Stimulated activated CD8-positive, alpha-beta memory T cell treated with anti-CD3 and anti-CD28 coated beads, Interleukin-7, amount 100 ng/mL, for 4 hours (primary cell): ENCODE measurements at places on chromosomes 13 and 19.

DNA sequence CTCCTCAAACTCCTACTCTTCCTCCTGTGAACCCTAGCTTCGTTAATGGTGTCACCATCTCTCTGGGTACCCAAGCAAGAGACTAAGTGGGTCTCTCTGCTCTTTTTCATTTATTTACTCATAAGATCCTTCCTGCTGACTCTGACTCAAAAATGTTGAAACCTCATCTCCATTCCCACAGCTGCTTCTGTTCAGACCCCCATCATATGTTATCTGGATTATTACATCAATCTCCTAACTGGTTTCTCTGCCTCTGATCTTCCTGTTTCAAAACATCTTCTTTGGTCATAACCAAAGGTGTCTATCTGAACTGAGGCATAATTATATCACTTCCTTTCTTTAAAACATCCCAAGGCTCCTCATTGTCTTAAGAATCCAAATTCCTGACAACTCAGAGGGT is 2.0 kb upstream of the MEDAG start:
- DNase-seq: no peak

DNA sequence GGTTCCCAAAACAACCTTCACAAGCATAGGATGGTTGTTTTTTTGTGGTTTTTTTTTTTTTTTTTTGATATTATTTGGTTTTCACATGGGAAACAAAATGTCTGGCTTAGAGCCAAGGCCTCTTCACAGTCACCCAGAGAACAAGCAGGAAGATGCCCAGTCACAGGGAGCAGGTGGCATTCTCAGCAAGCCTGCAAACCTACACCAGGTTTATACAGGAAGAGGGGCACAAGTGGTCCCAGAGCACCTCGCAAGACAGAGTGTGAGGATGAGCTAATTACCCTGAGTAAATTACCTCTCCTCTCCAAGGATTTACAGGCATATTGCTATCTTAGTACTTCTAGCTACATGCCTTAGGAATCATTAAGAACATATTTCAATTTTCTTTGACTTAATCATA is 1375.6 kb downstream of the EFNB2 start:
- DNase-seq: no peak

DNA sequence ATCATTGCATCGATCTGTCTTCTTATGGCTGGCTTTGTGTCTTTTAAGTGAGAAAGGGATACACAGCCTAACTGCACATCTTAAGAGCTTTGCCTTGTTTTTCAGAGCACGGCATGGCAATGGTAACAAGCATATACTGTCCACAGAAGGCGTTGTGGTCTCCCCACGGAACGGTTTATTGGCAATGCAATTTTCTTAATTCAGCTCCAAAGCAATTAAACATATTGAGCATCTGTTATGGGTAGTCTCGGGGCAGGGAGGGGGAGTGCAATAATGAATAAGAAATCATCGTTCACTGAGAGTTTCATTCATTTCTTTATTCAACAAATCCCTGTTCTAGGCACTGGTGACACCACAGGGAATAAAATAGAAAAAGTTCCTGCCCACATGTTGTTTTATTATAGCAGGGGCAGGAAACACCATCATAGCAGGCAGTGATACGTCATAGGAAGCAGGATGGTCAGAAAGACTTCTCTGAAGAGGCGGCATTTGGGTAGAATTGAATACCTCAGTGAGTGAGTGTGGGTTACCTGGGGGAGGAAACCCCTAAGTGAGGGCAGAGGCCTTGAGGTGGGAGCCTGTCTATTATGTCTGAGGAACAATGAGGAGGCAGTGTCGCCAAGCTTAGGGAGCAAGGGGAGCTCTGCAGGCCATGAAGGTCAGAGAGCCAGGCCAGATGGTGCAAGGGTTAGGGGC is 185.7 kb upstream of the KL start:
- DNase-seq: no peak

DNA sequence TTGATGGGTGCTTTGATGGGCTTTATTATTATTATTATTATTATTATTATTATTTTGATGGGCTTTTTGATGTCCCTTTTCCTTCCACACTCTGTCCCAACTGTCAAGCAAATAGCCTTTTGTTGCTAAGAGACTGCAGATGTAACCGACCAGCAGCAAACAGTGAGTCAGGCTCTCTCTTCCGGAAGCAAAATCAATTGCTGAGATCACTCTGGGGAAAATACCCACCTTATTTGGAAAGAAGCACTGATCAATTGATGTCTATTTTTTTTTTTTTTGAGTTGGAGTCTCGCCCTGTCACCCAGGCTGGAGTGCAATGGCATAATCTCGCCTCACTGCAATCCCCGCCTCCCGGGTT is 2.9 kb downstream of the LDLR start:
- no peak for DNase-seq

GRCh38 chr19:33285441-33285927 is 16.9 kb downstream of the CEBPA start:
- DNase-seq: no peak

DNA sequence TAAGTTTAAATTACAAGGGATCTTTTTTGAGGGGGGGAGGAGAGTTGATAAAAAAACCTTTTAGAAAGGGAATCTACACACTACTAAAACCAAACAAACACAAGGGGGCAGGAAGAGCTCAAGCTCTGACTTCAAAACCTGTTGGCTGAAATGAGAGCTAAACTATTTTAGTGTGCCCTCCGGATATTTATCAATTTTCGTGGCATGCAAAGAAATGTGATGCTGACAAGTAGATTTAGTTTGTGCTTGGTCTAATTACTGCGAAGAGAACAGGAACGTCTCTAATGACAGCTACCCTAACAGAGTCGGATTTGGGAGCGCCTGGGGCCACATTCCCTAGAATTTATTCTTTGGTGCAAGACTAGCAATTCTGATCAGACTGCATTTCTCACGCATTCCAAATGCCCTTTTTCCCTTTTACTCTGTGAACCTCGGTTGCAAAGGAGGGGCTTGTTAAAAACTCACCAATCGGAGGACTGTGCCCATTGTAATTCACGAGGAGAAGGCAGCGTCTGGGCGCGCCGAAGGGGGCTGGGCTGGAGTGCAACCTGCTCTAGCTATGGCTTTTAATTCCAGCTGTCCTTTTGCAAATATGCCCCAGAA is 802 bp upstream of the FREM2 start:
- DNase-seq: no peak

- no peak for DNase-seq
Observed at GRCh38 chr13:45105895-45106294, 14.4 kb upstream of the GTF2F2 start.

DNA sequence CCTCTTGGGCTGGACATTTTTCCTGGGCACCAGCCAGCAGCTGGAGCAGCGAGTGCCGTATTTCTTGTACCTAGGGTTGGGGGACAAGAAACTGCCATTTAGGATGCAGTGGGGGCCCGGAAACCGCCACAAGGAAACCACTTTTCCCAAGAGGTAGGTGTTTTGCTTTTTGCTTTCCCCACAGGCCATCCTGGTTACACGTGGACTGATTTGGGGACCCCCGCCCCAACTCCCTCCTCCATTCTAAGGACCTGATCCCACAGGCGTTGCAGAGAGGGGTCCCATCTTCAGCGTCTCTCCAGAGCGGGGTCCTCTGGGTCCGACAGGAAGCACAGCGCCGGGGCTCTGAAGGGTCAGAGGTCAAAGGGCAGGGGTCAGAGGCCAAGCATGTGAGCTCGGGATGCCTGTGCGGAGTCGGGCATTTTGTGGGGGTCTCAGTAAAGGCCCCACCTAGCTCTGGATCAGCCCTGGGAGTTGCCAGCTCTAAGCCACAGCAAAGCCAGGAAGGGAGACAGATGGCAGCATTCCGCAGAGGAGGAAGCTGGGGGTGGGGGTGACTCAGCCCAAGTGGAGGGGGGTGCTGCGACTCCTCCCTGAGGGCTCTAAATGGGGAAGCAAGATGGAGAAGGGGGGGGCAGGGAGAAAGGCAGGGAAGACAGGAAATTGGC is 4.3 kb downstream of the ZGLP1 start:
- DNase-seq: no peak

GRCh38 chr19:13681509-13681908 is 82.8 kb upstream of the MRI1 start:
- no peak for DNase-seq

- no peak for DNase-seq
Observed at GRCh38 chr13:110392510-110393240, 85.6 kb downstream of the COL4A2 start.

DNA sequence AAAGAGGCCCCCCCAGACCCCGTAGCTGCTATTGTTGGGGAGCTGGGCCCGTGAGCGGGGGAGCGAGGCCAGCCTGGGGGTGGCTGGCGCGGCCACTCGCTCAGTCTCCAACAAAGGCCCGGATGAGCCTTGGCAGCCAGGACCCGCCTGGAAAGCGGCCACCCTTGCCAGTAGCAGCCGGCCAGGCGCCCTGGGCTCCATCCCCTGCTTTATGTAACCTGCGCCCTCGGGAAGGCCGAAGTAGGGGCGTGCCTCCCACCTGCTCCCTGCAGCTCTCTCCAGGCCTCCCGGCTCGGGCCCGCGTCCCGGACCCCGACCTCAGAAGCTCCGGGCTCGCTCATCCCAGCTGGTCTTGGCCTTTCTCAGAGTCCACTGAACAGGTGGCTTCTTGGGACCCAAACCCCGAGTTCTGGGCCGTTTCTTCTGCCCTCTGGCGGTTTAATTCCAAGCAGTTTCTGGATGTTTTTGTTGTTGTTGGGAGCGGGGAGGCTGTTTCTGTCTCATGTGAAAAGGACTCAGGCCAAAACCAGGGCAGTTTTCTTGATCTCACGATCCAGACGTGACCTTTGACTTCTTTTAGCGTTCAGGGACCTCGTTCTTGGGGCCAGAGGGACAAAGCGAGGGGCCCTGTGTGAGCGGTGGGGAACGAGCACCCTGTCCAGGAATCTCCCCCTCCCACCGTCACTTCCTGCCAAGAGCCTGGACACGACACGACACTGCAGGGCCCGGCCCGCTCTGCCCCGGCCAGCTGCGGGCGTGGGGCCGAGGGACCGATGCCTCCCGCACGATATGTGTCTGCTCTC is 1.2 kb downstream of the CDC34 start:
- no peak for DNase-seq

DNA sequence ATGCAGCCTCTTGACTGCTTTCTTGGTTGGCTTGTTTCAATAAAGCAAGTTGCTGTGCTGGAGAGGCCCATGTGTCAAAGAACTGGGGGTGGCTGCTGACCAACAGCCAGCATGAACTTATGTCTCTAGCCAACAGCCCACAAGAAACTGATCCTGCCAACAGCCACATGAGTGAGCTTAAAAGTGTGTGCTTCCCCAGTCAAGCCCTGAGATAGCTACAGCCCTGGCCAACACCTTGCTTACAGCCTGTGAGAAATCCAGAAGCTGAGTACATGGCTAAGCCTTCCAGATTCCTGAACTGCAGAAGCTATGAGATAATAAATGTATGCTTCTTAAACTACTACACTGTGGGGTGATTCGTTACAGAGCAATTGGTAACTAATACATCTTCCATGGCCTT is 38.9 kb upstream of the IPO5 start:
- no peak for DNase-seq

GRCh38 chr19:42794765-42795164 is 29.3 kb upstream of the PSG8 start:
- DNase-seq: no peak

- DNase-seq: no peak
Observed at GRCh38 chr13:75365724-75366173, 116.2 kb downstream of the TBC1D4 start.

DNA sequence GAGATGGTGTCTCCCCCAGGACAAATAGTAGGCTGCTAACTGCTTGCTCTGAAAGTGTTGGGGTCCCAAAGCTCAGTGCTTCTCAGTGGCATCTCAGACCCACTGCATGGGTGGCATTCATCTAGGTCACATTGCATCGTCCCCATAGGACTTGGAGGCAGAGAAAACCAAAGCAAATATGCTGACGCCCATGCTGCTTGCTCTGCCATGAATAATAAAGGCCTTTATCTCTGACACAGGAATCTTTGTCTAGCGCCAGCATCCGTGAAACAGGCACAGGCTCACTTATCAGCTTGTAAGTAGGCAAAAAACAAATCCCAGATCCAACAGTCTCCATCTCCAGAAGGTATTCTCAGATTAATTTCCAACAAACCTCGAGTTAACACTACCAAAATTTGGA is 18.9 kb upstream of the IPO5 start:
- DNase-seq: no peak

GRCh38 chr13:32008518-32009175 is 22.9 kb upstream of the FRY start:
- DNase-seq: no peak

- no peak for DNase-seq
Observed at GRCh38 chr13:101881593-101881992, 429.1 kb downstream of the ITGBL1 start.

DNA sequence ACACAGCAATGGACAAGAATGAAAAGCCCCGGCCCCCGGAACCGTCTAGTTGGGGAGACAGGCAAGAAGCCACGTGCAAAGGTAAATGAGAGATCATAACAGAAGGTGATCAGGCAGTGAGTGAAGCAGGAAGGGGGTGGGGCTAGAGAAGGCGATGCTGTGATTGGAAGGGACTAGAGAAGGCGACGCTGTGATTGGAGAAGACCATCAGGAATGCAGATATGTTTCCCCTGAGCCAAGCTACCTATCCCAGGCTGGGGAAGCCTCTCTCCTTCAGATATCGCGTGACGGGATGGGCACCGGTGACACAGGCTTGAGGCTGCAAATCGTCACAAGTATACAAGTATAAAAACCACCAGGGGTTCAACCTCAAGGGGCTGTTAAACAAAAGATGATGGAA is 21.8 kb downstream of the DCAF15 start:
- DNase-seq: no peak

- no peak for DNase-seq
Observed at GRCh38 chr13:28136916-28137315, 1.4 kb upstream of the PAN3 start.

DNA sequence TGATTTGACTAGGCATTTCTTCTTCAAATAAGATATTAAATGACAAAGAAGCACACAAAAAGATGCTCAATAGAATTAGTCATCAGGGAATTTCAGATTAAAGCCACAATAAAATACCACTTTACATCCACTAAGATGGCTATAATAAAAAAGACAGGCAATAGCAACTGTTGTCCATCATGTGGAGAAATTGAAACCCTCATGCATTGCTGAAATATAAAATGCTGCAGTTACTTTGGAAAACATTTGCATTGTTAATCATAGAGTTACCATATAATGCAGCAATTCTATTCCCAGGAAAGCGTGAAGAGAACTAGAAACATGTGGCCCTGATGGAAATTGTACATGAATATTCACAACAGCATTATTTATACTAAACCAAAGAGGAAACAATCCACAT is 605.5 kb upstream of the SLITRK1 start:
- no peak for DNase-seq
